Motor neuron (in vitro differentiated cells): ENCODE measurements at places on chromosomes 16 and 17.

DNA sequence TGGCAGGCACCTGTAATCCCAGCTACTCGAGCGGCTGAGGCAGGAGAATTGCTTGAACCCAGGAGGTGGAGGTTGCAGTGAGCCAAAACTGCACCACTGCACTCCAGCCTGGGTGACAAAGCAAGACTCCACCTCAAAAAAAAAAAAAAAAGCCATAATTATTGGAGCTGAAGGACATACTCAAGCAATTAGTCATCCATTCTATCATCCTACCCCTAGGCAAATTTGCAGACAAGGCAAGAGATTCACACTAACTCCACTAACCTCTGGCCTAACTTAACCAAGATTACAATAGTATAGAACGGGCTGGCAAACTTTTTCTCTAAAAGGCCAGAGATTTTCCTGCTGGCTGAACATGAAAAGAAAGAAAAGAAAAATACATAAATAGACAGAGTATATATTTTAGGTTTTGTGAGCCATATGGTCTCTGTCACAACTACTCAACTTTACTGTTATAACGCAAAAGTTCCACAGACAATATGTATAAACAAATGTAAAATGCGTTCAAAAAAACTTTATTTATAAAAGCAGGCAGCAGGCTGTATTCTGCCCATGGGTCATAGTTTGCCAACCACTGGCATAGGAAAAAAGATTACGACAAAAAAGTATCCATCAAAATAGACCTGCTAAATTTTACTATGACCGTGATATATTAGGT, 29.7 kb downstream of the BRIP1 start:
- ATAC-seq = no peak

DNA sequence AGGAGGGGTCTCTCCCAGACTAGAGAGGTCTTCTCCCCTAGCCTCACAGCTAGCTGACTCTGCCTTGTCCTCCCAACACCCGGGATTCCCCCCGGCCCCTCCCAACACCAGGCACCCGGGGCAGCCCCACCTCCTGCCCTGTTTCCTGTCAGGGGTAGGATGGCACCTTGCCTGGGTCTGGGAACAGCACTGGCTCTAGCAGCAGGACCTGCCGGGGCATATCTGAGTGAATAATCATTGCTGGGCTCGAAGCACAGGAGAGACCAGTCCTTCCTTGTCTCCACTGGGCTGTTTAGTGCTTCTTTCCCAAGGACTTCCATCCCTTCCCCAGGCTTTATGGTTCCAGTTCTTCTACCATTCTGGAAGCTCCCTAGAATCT, 25.7 kb downstream of the MINK1 start:
- ATAC-seq = no peak

GRCh38 chr17:63974594-63975192, 2.0 kb upstream of the SCN4A start:
- peak; percentile 15 for ATAC-seq

GRCh38 chr16:61890386-61890785, 145.9 kb downstream of the CDH8 start:
- no peak for ATAC-seq

DNA sequence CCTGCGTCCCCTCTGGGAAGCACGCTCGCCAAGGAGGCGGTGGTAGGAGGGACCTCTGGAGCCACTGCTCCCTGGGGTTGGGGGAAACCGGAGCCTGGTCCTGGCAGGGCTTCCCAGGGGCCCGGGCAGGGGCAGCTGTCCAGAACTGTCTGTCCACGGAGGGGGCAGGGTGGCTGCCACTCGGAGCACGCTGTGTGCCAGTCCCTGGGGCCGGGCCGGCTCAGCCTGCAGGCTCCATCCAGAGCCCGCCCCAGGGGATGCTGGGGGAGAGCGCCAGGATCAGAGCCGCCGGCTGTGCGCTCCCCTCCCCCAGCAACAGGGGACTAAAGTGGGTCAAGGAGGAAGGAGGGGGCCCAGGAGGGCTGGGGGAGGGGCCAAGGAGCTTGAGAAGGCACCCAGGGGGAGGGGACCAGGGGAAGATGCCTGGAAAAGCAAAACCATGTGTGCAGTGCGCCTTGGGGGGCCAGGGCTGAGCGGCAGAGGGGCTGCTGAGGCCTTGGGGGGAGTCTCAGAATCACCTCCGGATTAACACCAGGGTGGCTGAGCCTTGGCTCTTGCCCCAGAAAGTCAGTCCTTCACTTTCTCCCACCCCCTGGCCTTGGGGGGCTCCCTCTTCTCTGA, 21.3 kb downstream of the ZNF423 start:
- ATAC-seq = peak; percentile 75

GRCh38 chr17:78831688-78832540, 8.7 kb downstream of the USP36 start:
- ATAC-seq = no peak

DNA sequence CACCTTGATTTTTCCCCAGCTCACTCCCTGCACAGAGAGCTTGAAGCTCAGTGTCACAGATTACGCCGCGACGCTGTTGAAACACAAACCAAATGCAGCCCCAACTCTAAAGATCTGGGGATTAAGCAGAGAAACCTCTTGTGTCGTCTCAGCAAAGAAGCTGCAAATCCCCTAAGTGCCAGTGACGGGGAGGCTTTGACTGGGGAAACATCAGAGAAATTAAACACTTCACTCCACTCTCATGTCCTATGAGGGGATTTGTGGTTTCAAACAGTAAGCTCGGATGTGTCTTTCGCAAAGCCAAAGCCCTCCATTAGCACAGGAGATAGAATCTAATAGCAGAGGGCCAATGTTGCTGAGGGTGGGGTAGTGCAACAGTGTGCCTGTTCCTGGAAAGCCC, 233.7 kb downstream of the HS3ST4 start:
- no peak for ATAC-seq

DNA sequence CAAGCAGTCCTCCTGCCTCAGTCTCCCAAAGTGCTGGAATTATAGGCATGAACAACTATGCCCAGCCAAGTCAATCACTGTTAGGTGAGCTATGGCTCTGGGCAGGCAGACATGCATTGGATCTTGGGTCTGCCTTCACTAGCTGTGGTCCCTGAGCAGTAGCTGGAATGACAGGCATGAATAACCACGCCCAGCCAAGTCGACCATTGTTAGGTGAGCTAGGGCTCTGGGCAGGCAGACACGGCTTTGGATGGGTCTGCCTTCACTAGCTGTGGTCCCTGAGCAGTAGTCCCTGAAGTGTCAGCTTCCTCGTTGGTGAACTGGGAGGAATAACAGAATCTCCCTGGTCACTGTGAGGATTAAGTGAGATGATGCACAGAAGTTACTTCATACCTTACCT, 6.4 kb downstream of the MRM3 start:
- ATAC-seq = no peak

- ATAC-seq = no peak
These were observed 3.1 kb upstream of the PSMB10 start for GRCh38 chr16:67939507-67940445.

DNA sequence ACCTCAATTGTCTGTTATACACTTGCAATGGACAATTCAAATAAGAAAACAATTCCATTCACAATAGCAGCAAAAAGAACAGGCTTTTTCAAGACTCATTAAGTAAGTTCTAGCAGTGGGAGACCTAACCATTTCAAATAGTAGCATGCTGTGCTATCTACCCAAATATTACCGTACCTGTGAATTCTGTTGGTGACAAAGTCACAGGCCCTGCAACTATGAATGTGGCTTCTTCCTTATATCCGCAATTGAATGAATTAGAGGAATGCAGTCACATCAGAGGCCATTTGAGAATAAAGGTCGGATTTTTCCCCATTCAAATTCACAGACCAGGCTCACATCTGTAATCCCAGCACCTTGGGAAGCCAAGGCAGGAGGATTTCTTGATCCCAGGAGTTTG, 800 bp upstream of the NME4 start:
- no peak for ATAC-seq

DNA sequence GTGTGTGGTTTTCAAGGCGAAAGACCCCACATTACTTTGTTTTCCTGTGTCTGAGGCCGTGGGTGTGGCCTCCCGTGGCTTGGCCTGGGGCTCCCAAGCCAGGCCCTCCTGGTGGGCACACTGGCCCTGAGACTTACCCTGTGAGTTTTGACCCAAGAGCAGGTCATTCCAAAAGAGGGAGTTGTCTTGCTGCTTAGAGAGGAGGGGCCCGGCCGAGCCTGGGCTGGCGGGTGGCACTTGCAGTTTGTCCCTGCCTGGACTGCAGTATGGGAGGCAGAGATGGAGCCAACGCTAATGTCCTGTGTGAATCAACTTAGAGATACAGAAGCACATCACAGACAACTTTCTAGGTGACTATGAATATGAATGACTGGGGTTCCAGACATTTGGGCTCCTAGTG, 22.7 kb downstream of the PLEKHG4 start:
- ATAC-seq = no peak

DNA sequence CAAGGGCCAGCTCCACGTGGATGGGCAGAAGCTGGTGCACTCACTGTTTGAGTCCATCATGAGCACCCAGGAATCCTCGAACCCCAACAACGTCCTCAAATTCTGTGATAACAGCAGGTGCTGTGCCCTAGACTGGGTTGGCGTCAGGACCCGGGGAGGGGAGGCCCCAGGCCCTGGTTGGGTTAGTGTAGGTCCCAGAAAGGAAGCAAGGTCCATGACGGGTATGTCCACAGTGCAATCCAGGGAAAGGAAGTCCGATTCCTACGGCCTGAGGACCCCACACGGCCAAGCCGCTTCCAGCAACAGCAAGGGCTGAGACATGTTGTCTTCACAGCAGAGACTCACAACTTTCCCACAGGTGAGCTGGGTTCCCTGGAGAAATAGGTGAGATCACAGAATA, 7.2 kb downstream of the PFAS start:
- no peak for ATAC-seq

DNA sequence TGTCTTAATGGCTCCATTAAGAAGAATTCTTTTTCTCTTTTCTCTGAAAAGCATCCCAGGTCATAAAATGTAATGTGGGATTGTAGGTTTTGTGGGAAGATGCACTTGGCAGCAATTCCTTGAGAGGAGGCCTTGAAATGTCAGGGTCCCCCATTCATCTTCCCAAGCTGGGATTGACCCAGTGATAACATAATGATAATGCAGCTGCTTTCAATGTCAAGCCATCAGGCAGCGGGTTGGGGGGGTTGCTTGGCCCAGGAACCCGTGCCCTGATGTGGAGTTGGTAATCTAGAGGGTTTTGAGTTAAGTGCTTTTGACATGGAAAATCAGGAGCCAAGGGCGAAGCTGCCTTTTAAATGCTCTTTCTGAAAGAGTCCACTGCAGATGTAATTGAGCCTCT, 484.0 kb downstream of the WWOX start:
- ATAC-seq = no peak

- no peak for ATAC-seq
These were observed 1.3 kb upstream of the CCDC102A start for GRCh38 chr16:57537581-57538234.

GRCh38 chr16:14251419-14251818, 180.3 kb downstream of the MRTFB start:
- ATAC-seq = no peak

GRCh38 chr16:60640038-60640437, 1396.2 kb downstream of the CDH8 start:
- ATAC-seq = no peak

DNA sequence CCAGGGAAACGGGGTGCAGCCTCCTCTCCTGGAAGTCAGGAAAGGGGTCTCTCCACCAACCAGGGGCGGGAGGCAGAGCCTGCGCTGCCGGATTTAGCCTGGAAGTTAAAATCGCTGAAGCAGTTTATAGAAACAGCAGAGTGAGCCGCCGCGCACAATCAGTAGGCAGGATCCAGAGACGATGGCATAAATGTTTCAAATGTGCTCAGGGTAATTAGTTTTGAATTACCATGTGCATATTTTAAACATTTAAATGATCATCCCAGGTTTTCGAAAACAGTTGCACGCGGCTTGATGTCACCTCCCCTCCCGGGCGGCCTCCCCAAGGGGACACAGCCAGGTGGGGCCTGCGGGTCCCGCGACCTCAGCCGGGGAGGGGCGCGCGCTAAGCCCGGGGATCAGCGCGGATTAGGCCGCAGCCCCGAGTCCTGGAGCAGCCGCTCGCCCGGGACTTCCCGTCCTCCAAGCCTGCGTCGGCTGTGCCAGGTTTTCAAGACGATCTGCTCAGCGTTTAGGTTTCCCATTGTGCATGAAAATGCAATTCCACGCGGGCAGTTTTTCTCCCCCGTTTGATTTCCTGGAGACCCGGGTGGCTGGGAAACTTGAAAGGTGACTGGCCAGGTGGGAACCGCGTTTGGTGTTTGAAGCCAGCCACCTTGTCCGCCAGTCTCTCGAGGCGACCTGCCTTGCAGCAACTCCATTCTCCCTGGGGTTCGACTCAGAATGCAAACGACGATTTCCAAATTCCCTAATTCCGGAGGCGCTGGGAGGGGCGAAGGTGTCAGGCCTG, 78.3 kb downstream of the RPA1 start:
- ATAC-seq = peak; percentile 63

- ATAC-seq = no peak
These were observed 5.6 kb downstream of the SBK1 start for GRCh38 chr16:28297784-28298510.

DNA sequence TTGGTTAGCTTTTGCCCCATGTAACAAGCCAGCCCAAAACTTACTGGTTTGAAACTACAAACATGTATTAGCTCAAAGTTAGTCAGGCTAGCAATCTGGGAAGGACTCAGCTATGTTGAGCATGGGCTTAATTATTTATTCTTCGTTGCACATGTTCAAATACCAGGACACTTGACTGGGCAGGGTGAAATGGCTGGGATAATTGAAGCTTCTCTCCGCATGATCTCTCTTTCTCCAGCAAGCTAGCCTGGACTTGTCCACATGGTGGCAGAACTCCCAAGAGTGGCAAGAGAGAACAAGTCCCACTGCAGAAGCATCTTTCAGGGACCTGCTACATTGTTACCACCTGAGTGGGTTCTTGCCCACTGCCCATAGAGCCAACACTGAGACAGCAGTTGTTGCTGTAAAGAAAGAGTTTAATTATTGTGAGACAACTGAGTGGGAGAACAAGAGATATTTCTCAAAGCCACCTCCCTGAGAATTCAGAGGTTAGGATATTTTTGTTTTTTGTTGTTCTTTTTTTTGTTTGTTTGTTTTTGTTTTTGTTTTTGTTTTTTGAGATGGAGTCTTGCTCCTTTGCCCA, 16.8 kb upstream of the ATF7IP2 start:
- no peak for ATAC-seq

DNA sequence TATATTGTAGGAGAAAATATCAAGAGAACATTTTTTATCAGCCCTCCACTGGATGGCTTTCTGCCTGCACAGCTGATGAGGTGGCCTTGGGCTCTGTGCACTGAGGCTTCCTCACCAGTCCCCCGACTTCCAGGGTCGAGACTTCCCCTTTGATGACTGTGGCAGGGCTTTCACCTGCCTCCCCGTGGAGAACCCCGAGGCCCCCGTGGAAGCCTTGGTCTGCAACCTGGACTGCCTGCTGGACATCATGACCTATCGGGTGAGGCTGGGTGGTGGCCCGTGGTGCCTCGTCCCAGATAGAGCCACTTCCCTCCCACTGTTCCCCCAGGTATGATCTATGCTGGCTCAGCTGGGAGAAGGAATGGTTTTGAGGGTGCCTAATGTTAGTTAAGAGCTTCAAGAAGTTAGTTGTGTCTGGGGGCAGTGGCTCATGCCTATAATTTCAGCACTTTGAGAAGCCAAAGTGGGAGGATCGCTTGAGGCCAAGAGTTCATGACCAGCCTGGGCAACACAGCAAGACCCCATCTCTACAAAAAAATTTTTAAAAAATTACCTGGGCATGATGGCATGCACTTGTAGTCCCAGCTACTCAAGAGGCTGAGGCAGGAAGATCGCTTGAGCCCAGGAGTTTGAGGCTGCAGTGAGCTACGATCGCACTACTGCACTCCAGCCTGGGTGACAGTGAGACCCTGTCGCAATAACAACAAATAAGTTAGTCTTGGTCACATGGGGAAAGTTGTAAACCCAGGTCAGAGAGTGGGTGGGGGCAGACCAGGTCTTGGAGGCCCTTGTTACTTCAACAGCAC, 11.8 kb downstream of the FCSK start:
- no peak for ATAC-seq
